Activated T-helper 2 cell treated with anti-CD3 and anti-CD28 coated beads, Interferon-gamma antibody, Interleukin-2, Interleukin-4, amounts not matched to agents 10 μg/mL and 5 μg/mL and 100 μg/mL, durations not matched to agents 14 hours and 24 hours and 36 hours (primary cell): ENCODE measurements at places on chromosomes 5 and 9. TPM values are rescaled to one million over a fixed set of nuclear protein-coding genes. Genes with fewer than 3 reads are reported as not detected.

- DNase-seq = peak; percentile 29
These were observed 97.1 kb upstream of the IFNE start for GRCh38 chr9:21579247-21579671.

- no peak for DNase-seq
These were observed 6.3 kb downstream of the BHMT2 start for GRCh38 chr5:79075646-79076426.

DNA sequence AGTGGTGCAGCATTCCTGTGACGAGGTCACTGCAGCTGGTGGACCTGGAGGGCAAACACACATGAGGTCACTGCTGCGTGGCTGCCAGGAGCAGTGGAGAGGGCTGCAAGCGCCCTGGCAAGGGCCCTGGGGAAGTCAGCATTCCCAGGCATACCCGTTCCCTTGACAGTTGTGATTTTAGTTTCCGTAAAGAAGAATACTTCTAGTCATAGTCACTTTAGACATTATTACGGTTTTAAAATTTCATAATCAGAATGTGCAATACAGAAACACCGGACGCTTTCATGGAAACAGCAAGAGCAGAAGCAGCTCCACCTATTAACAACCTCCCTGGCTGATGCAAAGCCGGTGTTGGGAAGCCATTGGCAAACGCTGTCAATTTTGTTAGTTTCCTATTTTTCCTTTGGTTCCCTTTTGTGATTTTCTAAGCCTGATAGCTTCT is 129.8 kb downstream of the GADD45G start:
- DNase-seq = no peak

DNA sequence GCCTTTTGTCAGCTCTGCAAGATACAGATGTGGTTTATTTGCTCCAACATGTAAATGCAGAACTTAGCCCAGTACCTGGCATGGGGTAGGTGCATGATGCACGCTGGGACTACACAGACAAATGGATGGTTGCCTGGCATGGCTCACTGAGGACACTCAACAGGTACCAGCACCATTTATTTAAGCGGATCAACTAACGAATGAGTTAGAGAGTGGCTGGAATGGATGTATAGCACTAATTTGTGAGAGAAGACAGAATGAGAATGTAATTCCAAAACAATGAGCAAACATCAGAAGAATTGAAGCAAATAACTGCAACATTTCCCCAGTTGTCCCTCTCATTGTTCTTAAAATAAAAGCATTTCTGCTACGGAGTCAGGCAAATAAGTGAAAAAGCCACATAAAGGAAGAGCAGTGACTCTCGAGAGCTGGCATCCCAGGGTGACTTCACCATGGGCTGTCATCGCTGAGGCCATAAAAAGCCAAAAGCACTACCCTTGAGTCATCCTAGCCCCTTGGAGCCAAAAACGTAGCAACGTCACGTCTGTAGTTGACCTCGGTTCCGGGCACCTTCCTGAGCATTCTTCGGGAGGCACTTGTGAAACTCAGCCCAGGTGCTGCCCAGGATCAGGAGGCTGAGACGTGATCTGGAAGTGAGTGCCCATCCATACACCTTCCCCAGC is 290.3 kb downstream of the NSG2 start:
- DNase-seq = no peak

GRCh38 chr5:179373961-179374505 is 28.8 kb upstream of the ADAMTS2 start:
- DNase-seq = no peak

GRCh38 chr5:31346896-31347551 is 153.5 kb downstream of the CDH6 start:
- DNase-seq = no peak

GRCh38 chr5:7548596-7548995 is 152.7 kb downstream of the ADCY2 start:
- DNase-seq = no peak

- DNase-seq = no peak
These were observed 53.8 kb downstream of the CAST start for GRCh38 chr5:96716007-96716406.

- DNase-seq = no peak
These were observed 204.2 kb downstream of the SGCD start for GRCh38 chr5:156531199-156531598.

GRCh38 chr5:68894673-68895072 is 199.1 kb upstream of the SLC30A5 start:
- DNase-seq = no peak

GRCh38 chr5:107769519-107769918 is 98.8 kb upstream of the EFNA5 start:
- DNase-seq = no peak

- no peak for DNase-seq
These were observed 1.4 kb upstream of the ENC1 start for GRCh38 chr5:74641735-74642542.

DNA sequence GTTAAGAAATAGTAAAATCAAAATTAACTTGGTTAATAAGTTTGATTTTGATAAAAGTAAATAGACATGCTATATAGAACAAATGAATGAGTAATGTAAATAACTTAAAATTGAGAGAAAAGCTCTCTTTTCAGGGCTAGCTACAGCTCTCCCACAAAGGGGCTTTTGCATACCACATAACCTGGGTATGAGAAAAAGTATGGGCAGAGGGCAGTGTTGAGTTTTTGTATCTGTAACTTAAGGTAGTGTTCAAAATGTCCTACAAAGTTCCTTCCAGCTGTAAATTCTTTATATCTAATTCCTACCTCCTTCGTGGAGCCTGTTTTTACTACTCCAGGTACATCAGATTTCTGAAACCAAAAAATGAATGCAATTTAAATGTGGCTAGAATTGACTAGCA is 18.9 kb upstream of the TTC33 start:
- no peak for DNase-seq

DNA sequence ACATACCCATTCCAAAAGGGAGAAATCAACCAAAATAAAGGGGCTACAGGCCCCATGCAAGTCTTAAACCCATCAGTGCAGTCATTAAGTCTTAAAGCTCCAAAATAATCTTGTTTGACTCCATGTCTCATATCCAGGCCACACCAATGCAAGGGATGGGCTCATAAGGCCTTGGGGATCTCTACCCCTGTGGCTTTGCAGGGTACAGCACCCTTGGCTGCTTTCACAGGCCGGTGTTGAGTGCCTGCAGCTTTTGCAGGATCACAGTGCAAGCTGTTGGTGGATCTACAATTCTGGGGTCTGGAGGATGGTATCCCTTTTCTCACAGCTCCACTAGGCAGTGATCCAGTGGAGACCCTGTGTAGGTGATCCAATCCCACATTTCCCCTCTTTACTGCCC is 5.0 kb upstream of the SPINK14 start:
- DNase-seq = no peak

DNA sequence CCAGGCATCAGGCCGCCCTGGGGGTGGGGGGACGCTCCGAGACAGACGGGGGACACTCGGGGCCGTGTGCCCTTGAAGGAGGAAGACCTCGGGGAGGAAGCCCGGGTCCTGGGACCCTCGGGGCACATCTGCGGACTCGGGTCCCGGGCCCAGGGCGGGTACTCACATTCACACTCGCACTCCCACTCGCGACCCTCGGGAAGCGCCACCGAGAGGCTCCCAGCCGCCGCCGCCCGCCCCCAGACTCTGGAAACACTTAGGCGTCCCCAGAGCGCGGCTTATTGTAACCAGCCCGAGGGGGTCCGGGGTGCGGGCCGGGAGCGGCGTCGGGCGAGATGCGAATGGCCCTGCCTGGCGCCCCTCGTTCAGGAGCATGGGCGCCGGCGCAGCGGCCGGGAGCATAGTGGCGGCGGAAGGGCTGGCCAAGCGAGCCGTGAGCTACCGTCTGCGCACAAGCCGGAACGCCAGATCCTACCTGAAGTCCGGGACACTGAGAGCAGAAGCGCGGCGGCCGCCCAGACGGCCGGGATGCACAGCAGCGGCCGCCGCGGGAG is 559 bp downstream of the ROR2 start:
- no peak for DNase-seq

HMHB1 gene
- total RNA-seq = not detected in 2 replicates

FAM200C gene
- total RNA-seq = 1.3 and 1.4 TPM in 2 replicates

FOXD4L6 gene
- 0.18 TPM in 1 of 2 replicates, not detected in the other for total RNA-seq

SPATA6L gene
- total RNA-seq = 0.21 and 0.68 TPM in 2 replicates

AK3 gene
- 33.9 and 34.5 TPM in 2 replicates for total RNA-seq

UGCG gene
- 14.4 and 16.6 TPM in 2 replicates for total RNA-seq

ZNF367 gene
- total RNA-seq = 19.5 and 19.6 TPM in 2 replicates
